ENCODE measurements at places on chromosomes 16 and 17. TPM values are rescaled to one million over a fixed set of nuclear protein-coding genes. Genes with fewer than 3 reads are reported as not detected.

DNA sequence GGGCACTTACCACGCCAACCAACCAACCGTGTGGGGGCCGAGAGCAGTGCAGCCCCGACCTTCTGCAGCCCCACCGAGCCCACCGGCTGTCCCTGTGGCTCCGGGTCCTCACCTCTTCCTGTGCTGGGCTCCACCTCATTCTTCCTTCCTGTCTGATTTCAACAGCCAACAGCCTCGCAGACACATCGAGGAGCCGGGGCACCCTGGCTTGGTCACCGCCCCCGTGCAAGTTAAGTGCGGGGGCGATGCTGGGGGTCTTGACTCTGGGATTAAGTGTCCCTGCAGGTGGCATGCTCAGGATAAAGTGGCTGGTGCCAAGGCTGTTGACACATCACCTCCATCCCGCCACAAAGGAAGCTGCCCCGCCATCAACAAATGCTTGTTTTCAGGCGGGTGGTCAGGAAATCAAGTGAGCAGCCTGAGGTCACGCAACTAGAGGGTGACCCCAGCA lies at the start of gene NLRC3:
Gene NLRC3, minus strand, starts transcription at position 102 of the 451 bp plus-strand sequence. CDS start 12,367 bp downstream, outside the sequence.
- DNase-seq: peak; percentile 40

GRCh38 chr16:661184-661821 lies 6.6 kb upstream of the RHOT2 start:
- no peak for DNase-seq

The KRT15 gene
- polyA plus RNA-seq: 0.56 TPM

- peak; percentile 28 for DNase-seq
Observed at GRCh38 chr17:79073706-79074088, 927 bp upstream of the ENGASE start.

DNA sequence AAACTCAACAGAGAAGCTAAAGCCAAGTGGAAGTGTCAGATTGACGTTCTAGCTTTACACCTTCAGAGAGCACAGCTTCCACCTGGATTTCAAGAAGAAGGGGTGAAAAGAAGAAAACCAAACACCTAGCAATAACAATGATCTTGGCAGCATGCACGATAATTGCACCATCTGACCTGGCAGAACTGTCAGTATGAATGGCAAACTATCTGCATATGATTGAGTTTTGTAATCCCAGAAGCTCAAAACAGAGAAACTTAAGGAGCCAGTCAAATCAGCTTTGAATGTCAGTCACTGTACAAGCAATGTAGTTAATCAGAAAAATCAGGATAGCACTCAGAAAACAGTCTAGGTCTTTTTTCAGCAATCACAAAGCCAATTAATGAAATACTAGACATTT lies 427.1 kb downstream of the ZFHX3 start:
- no peak for DNase-seq

DNA sequence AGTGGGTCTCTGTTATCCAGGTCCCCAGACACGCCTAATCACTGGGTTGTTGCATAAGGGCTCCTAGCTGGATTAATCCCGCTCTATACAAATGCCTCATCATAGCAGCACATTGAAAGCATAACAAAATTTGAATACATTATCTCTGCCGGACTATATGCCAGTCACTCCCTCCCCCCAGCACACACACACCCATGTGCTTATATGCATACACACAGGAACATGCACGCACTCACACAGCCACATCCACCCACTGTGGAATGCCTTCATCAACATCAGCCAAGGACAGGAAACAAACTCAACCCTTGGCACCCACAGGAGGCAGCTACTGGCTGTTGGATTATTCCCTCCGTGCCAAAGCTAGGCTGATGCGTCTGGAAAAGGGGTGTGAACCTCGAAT lies 3.5 kb upstream of the CDH13 start:
- DNase-seq: no peak

All from psoas muscle (tissue), 8 donors.